ENCODE measurements at places on chromosomes 2 and 18.

DNA sequence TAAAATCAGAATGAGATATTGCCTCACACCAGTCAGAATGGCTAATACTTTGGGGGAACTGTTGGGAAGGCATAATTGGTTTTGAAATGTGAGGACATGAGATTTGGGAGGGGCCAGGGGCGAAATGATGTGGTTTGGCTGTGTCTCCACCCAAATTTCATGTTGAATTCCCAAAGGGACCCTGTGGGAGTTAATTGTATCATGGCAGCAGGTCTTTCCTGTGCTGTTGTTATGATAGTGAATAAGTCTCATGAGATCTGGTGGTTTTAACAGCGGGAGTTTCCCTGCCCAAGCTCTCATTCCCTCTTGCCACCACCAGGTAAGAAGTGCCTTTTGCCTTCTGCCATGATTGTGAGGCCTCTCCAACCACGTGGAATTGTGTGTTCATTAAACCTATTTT is 59.6 kb downstream of the CSRNP3 start:
- DNase-seq, result no peak

DNA sequence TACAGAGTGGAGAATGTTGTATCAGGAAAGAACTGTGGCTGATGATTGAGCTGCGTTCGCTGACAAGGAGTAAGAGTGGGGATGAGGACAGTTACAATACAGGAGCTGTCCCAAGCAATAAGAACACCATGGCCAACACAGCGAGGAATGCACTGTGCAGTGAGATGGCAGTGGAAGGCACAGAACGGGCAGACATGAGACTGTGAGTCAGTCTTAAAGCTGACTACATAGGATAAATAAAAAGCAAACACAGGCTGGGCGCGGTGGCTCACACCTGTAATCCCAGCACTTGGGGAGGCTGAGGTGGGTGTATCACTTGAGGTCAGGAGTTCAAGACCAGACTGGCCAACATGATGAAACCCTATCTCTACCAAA is 89.8 kb downstream of the CABYR start:
- no peak for DNase-seq

GRCh38 chr2:219638948-219639755 is 11.7 kb downstream of the SLC4A3 start:
- no peak for DNase-seq

DNA sequence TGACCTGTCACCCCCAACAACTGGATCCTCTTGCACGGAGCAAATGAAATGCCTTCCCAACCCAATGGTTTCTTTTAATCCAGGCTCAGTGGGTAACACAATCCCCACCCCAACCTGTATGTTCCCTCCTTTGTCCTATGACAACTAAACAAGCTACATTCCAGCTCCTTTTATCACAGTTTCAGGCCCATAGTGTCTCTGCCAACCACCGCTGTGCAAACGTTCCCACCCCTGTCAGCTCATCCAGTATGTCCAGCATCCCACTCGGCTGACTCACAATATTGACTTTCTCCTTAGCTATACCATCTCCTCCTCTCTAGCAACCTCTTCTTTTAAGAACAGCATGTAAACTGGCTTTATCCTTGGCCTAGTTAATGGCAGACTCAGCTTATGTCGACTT is 117.9 kb upstream of the PPP1CB start:
- DNase-seq, result no peak

- DNase-seq, result no peak
Observed at GRCh38 chr18:74589021-74589420, 8.6 kb upstream of the ZNF407 start.

DNA sequence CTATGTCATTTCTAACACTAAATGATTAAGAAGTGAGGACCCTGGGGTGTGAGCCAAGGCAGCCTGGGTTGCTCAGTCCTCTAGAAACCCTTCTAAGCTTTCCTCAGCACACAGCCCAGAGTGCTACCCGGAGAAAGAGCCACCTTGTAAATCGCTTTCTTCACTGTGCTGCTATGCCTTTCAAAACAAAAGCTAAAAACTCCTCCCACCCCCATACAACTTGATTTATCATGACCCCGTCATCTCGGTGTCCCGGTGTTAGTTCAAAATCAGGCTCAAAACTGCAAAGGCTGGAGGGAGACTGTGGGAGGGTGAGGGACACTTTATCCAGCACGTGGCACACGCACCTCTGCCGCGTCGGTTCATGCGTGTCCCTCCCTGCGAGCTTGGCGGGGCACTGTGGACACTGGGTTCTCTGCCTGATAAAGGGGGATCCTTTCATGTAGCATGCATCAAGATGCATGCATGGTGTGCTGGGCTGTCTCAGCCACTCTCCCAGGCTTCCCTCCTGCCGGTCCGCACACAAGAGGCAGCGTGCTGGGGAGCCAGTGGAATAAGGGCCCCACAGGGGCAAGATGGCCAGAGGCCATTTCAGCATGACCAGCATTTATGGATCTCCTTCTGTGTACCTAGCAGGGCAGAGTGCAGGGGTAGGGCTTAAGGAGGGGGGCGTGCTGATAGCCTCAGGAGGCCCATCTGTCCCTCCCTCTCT is 170.4 kb downstream of the SMAD7 start:
- peak; percentile 61 for DNase-seq

GRCh38 chr2:179622635-179623300 is 238.6 kb downstream of the ZNF385B start:
- no peak for DNase-seq

Measured in stomach (tissue), 19 donors.